ENCODE measurements at places on chromosomes 13 and 19.

DNA sequence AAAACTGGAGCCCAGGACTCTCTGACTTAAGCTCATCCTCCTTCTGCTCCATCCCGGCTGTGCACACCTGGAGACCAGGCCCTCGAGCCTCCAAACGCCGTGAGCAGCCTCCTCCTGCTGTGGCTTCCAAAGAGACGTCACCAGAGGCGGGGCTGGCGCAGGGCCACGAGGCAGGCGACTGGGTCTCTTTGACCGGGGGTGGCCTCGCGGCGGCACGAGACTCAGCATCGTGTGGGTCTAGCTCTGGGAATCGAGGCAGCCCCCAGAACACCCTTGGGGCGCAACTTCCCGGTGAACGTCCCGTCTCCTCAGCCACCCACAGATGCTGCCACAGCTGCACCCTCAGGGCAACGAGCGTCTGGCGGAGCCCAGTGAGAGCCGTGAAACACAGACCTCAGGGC lies 22.8 kb downstream of the RASA3 start:
- H3K27ac ChIP-seq: peak overlapping the region; percentile 96
- H3K4me3 ChIP-seq: peak overlapping the region; percentile 84
- H3K4me1 ChIP-seq: peaks cover 72% of the 10 kb centered on the region
- no peaks in the 10 kb centered on the region for H3K27me3 ChIP-seq
- peak; percentile 65 for DNase-seq

DNA sequence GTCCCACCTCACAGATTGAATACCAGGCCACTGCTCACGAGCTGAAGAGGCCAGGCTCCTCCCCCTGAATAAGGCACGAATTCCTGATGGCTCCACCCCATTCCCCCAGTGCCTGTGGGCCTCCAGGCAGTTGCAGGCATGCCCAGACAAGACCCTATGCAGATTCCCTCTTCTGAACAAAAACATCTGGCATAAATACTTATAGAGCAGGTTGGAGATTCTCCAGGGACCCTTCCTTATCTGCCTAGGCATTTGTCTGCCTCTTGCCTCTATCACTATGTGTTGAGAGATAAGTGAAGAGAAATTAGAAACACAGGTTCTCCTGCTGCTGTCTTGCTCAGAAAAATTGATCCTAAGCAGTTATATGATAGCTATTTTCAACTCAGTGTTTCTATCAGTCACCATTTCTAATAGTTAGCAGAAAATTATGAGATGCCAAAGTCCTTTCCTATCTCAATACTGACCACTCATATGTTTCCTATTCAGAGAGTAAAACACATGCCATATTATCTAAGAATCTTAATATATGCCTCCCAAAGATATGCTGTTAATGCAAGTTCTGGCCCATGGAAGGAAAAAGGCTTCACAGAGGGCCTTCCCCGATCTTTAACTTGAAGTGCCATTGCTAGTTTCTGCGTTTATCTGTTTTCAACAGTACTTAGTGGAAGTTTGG lies 364.0 kb downstream of the KCTD12 start:
- no peaks in the 10 kb centered on the region for H3K4me1 ChIP-seq
- no peak overlapping the region for H3K4me3 ChIP-seq
- no peak overlapping the region for H3K27ac ChIP-seq
- peaks cover 3% of the 10 kb centered on the region for H3K27me3 ChIP-seq

DNA sequence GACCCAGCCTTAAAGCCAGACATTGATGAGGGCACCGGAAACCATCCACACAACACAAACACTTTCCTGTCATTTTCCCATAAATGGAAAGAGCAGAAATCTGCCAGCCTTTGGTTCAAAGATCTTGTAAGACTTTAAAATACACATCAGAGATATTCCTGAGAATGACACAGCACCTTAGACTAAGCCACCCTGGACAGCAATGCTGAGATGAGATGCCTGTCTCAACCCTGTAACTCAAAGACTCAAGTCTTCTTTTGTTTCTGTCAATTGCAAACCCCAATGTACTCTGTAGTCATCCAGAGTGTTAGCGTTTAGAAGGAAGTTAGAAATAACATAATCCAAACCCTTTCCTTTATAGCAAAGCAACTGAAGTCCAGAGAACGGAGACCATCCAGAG lies 119.2 kb downstream of the CCNA1 start:
- H3K4me3 ChIP-seq: no peak overlapping the region
- DNase-seq: no peak
- no peak overlapping the region for H3K27ac ChIP-seq
- H3K27me3 ChIP-seq: peaks cover 5% of the 10 kb centered on the region
- H3K36me3 ChIP-seq: no peaks in the 10 kb centered on the region

DNA sequence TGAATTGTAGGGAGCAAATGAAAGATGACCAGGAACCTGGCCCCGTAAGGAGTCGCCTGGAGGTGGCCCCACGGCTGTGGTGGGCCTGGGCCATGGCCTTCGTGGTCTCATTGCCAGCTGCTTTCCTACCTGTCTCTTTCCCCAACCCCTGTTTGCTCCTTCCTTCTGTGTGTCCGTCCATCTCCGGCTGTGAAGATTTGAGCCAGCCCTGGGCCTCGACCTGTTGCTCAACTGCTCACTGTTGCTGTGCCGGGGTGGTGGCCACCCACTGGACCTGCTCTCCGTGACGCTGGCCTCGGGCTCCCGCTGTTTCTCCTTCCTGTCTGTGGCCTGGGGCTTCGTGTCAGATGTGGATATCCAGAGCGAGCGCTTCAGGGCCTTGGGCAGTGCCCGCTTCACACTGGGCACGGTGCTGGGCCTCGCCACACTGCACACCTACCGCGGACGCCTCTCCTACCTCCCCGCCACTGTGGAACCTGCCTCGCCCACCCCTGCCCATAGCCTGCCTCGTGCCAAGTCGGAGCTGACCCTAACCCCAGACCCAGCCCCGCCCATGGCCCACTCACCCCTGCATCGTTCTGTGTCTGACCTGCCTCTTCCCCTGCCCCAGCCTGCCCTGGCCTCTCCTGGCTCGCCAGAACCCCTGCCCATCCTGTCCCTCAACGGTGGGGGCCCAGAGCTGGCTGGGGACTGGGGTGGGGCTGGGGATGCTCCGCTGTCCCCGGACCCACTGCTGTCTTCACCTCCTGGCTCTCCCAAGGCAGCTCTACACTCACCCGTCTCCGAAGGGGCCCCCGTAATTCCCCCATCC lies 8.5 kb downstream of the DBP start:
- H3K4me3 ChIP-seq: no peak overlapping the region
- H3K27ac ChIP-seq: no peak overlapping the region
- H3K4me1 ChIP-seq: peaks cover 29% of the 10 kb centered on the region
- H3K27me3 ChIP-seq: no peaks in the 10 kb centered on the region
- H3K36me3 ChIP-seq: peaks cover 7% of the 10 kb centered on the region
- DNase-seq: no peak

- peaks cover 22% of the 10 kb centered on the region for H3K4me1 ChIP-seq
- H3K27ac ChIP-seq: no peak overlapping the region
- H3K4me3 ChIP-seq: no peak overlapping the region
- no peak for DNase-seq
- H3K36me3 ChIP-seq: peaks cover 6% of the 10 kb centered on the region
These were observed 41.7 kb downstream of the RUBCNL start for GRCh38 chr13:46345398-46345797.

DNA sequence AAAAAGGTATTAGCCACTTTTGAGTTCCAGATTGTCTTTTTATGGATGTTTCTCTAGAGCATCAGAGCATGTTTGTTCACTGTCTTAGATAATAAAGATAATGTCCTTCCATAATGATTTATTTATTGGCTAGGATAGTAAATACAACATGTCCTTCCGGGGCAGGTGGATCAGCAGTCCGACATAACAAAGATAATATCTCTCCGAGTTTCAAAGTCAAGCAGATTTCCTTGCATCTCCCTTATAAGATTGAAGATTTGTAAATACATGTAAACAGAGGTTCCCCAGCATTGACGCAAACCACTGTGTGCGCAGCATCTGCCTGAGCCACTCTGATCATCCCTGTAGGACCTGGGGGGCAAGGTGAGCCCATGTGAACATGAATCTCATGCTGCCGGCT lies 8.8 kb upstream of the KLK15 start:
- no peaks in the 10 kb centered on the region for H3K4me1 ChIP-seq
- DNase-seq: no peak
- peaks cover 41% of the 10 kb centered on the region for H3K27me3 ChIP-seq
- H3K4me3 ChIP-seq: no peak overlapping the region
- no peaks in the 10 kb centered on the region for H3K36me3 ChIP-seq

DNA sequence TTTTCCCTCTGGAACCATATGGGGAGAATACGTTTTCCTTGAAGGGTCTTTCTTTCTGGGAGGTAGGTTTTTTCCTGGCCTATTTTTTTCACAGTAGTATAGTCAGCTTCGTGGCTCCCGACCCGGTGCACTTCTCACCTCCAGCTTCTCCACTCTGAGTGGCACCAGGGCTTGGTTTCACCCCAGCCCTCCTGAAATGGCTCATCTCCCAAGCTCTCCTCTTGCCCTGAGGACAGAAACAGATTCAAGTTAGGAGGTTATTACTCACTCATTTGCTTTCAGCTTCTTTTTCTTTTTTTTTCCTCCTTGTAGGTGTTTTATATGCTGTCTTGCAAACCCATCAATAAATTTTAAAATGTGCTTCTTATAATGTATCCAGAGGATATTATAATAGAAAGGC lies 199.3 kb downstream of the RFC3 start:
- H3K27ac ChIP-seq: no peak overlapping the region
- peaks cover 9% of the 10 kb centered on the region for H3K27me3 ChIP-seq
- H3K4me3 ChIP-seq: no peak overlapping the region
- H3K4me1 ChIP-seq: no peaks in the 10 kb centered on the region

GRCh38 chr19:5743630-5744029 lies 23.2 kb downstream of the CATSPERD start:
- H3K36me3 ChIP-seq: no peaks in the 10 kb centered on the region
- no peak overlapping the region for H3K27ac ChIP-seq
- no peak for DNase-seq
- no peaks in the 10 kb centered on the region for H3K4me1 ChIP-seq
- no peak overlapping the region for H3K4me3 ChIP-seq

- peaks cover 90% of the 10 kb centered on the region for H3K27me3 ChIP-seq
- peaks cover 21% of the 10 kb centered on the region for H3K4me1 ChIP-seq
- no peaks in the 10 kb centered on the region for H3K36me3 ChIP-seq
- H3K4me3 ChIP-seq: peak overlapping the region; percentile 22
- no peak overlapping the region for H3K27ac ChIP-seq
These were observed 15.7 kb downstream of the ZIC5 start for GRCh38 chr13:99955747-99956472.

GRCh38 chr13:59259165-59260000 lies 904.3 kb downstream of the DIAPH3 start:
- H3K27ac ChIP-seq: no peak overlapping the region
- H3K4me1 ChIP-seq: no peaks in the 10 kb centered on the region
- peaks cover 5% of the 10 kb centered on the region for H3K27me3 ChIP-seq
- no peaks in the 10 kb centered on the region for H3K36me3 ChIP-seq
- H3K4me3 ChIP-seq: no peak overlapping the region
- no peak for DNase-seq

- DNase-seq: no peak
- H3K36me3 ChIP-seq: peaks cover 37% of the 10 kb centered on the region
- H3K27me3 ChIP-seq: no peaks in the 10 kb centered on the region
These were observed 851 bp downstream of the ZNF320 start for GRCh38 chr19:52896431-52897137.

DNA sequence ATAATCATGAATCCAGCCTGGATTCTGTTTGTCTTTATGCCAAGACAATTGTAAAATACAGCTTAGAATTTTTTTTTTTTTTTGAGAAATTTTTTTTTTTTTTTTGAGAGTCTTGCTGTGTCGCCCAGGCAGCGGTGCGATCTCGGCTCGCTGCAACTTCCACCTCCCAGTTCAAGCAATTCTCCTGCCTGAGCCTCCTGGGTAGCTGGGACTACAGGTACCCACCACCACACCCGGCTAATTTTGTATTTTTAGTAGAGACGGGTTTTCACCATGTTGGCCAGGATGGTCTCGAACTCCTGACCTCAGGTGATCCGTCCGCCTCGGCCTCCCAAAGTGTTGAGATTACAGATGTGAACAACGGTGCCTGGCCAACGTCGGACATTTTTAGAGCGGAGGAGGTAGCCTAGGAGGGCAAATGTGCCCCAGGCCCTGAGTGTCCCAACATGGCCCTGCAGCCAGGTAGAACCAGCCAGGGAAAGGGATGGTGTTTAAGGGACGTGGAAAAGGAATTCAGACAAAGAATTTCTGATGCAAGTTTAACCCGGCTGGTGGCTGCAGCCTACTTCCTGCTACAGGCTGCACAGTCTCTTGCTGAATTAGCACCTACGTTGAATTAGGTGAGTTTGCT lies 89.8 kb downstream of the GNG7 start:
- H3K27me3 ChIP-seq: no peaks in the 10 kb centered on the region
- DNase-seq: no peak
- H3K4me3 ChIP-seq: no peak overlapping the region
- H3K4me1 ChIP-seq: peaks cover 54% of the 10 kb centered on the region

- H3K4me3 ChIP-seq: no peak overlapping the region
- no peaks in the 10 kb centered on the region for H3K27me3 ChIP-seq
These were observed 59.5 kb downstream of the PCCA start for GRCh38 chr13:100148422-100148821.

GRCh38 chr13:101681834-101682233 lies 229.4 kb downstream of the ITGBL1 start:
- no peak overlapping the region for H3K27ac ChIP-seq
- H3K4me3 ChIP-seq: no peak overlapping the region
- H3K4me1 ChIP-seq: no peaks in the 10 kb centered on the region
- peaks cover 4% of the 10 kb centered on the region for H3K27me3 ChIP-seq

DNA sequence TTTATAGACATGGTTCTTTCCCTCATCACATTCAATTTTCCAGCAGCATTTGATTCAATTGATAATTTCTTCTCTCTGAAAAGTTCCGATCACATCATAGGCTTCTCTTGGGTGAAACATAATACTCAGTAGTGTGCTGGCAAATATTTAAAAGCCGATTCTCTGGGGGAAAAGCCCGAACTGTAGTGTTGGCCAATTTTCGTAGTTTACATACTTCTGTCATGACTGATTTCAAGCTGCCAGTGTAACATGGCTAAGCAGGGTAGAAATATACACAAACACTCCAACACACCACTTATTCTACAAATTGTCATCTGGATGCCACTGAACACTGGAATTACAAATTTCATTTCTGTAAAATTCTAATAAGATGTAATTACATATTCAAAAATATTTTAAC lies 56.1 kb upstream of the FREM2 start:
- H3K4me3 ChIP-seq: no peak overlapping the region
- DNase-seq: no peak
- H3K27ac ChIP-seq: no peak overlapping the region
- no peaks in the 10 kb centered on the region for H3K27me3 ChIP-seq
- H3K36me3 ChIP-seq: no peaks in the 10 kb centered on the region
- H3K4me1 ChIP-seq: no peaks in the 10 kb centered on the region

DNA sequence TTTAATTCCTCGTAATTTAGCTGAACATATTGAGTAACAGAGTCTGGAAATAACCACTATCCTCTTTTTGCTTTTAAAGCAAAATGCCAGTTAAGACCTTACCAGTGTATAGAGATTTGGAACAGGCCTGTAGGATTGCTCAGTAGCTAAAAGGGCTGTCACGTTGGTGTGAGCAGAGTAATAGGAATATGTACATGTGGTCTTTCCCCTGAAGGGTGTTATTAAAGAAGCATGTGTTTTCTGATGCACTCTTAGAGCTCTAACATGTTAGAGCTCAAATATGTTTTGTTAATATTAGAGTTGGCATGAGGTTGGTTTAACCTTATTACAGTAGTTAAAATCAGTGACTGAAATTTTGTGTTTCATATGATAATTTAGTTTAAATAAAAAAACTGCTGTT lies 172.9 kb downstream of the PDS5B start:
- H3K27ac ChIP-seq: no peak overlapping the region
- DNase-seq: no peak
- peaks cover 14% of the 10 kb centered on the region for H3K4me1 ChIP-seq
- peaks cover 58% of the 10 kb centered on the region for H3K36me3 ChIP-seq
- no peak overlapping the region for H3K4me3 ChIP-seq
- no peaks in the 10 kb centered on the region for H3K27me3 ChIP-seq

- H3K4me3 ChIP-seq: no peak overlapping the region
- H3K4me1 ChIP-seq: no peaks in the 10 kb centered on the region
- DNase-seq: no peak
- H3K36me3 ChIP-seq: no peaks in the 10 kb centered on the region
These were observed 471.4 kb downstream of the LIG4 start for GRCh38 chr13:107743983-107744382.

All from activated naive CD8-positive, alpha-beta T cell treated with anti-CD3 and anti-CD28 coated beads for 36 hours (primary cell).